NCI-H187 (cell line): ENCODE measurements at places on chromosomes 1 and 21.

GRCh38 chr1:236128646-236129178 lies 13.6 kb upstream of the GPR137B start:
- no peak for DNase-seq

GRCh38 chr1:177228693-177229065 lies 57.9 kb downstream of the BRINP2 start:
- no peak for DNase-seq

- no peak for DNase-seq
Measured at GRCh38 chr1:29488794-29489311, 252.5 kb downstream of the PTPRU start.

DNA sequence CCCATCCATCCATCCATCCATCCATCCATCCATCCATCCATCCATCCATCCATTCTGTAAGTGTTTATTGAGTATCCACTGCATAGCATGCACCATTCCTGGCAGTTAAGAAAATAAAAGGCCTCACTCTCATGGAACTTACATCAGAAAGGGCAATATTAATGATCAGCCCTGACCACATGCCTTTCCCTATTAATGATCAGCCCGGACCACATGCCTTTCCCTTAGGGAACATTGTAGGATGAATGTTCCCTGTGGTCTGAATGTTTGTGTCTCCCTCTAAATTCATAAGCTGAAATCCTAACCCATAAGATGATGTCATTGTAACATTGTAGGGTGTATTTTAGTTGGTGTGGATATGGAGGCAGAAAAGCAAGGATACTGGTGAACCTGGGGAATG lies 365.8 kb downstream of the KIF26B start:
- DNase-seq: no peak

GRCh38 chr1:23616292-23616824 lies 57.1 kb upstream of the ID3 start:
- DNase-seq: no peak

GRCh38 chr1:207084232-207084631 lies 4.4 kb upstream of the C4BPB start:
- no peak for DNase-seq

GRCh38 chr1:147039916-147040315 lies 101.8 kb downstream of the NBPF12 start:
- no peak for DNase-seq

- no peak for DNase-seq
Measured at GRCh38 chr1:2350501-2350900, 40.9 kb downstream of the MORN1 start.

GRCh38 chr21:14900058-14900457 lies 164.7 kb downstream of the NRIP1 start:
- no peak for DNase-seq

- DNase-seq: no peak
Measured at GRCh38 chr1:107691540-107691939, 273.4 kb downstream of the VAV3 start.

GRCh38 chr21:46448108-46448507 lies 10.6 kb upstream of the DIP2A start:
- no peak for DNase-seq

DNA sequence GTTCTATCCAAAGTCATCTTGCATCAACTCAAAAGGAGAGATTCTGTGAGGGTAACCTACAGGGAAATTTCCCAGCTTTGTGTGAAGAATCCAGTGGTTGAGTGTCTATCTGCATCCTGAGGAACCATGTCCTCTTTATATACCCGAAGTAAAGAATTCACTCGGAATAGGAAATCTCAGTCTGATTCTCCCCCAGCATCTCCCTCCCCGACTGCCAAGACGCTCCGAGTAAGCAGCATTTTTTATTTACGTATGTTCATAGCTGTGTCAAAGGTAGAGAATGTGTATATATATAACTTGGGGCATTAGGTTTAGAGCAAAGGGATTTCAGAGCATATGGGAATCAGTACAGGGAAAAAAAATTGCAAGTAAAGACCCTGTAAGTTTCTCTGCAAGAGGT lies 170.2 kb downstream of the SYT2 start:
- no peak for DNase-seq

DNA sequence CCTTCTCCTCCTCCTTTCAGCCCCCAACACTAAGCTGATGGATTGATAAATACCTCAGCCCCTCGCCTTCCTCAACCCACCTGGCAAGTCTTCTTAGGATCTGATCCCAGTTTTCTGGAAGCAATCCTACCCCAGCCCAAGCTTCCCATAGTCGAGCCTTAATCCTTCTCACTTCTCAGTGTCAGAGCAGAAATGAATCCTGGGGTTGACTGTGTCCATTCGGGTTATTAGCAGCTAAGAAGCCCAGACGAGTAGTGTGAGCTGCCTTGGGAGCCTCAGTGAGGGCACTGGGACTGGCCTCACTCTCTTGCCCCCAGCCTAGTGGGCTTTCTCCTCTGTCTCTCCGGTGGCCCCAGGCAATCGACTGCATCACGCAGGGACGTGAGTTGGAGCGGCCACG lies 12.4 kb upstream of the PEAR1 start:
- no peak for DNase-seq

DNA sequence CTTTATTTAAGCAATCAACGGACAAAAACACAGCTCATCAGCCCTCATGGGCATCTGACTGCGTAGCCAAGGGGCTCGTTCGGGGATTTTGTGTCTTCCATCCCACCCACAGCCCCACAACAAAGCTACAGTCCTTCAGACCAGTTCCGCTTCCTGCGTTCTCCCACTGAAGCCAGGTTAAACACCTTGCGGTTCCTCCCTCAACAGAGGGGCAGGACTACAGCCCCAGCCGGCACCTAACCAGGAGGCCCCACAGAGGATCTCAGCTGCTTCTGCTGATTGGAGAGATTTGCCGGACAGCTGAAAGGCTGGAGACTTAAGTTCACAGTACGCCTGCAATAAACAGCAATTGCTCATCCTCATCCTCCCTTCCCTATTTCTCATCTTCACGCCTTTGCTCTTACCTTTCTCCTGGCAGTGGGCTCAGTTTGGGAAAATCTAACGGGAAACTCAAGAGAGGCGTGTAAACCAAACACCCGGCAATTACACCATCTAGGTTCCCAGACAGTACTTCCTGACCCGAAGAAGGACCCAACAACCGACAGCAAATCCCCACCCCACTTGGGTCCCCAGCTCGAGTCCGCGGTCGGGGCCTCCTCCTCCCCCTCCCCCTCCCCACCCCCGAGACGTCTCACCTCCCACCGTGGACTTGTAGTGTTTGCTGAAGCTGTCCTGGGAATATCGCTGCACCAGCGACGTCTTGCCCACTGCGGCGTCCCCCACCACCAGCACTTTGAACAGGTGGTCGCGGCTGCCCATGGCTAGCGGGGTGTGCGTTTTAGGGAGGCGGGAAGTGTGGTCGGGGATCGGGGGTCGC lies 876 bp downstream of the RAB29 start:
- no peak for DNase-seq

- no peak for DNase-seq
Measured at GRCh38 chr1:40092241-40092640, 4.8 kb downstream of the PPT1 start.

GRCh38 chr1:182246783-182247182 lies 144.8 kb downstream of the GLUL start:
- no peak for DNase-seq

GRCh38 chr1:27574871-27575831 lies 28.8 kb downstream of the AHDC1 start:
- DNase-seq: peak; percentile 55

DNA sequence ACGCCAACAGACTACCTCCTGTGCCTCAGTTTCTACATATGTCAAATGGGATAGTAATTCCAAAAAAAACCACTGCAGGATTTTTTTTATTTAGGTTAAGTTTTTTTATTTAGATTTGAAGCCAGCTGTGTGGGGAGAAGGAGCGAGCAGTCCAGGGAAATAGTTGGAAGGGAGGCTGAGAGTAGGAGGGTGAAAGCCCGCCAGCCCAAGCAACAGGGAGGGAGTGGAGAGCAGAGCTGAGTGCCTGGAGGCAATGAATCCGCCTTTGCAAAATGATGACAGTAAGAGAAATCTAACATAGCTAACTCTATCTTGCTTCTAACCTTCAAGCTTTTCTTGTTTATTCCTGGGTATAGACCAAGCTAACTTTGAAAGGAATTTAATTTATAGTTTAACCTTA lies 15.6 kb upstream of the C1orf198 start:
- no peak for DNase-seq

DNA sequence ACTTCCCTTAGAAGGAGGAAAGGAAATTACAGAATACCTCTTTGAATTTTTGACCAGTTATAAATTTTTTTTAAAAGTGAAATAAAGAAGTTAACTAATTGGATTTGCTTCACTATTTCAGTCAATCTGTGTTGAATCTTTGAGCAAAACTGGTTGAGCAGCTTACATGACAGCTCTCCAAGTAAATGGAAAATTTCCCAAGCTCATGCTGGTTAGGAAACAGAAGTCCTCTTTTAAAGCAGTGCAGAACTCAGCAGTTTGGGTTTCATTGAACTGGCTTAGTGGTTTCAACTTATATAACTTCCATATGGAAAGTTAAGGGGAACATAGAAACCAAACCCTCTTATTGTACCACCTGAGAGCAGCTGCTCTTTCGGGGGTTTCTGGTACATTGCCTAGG lies 250.5 kb downstream of the PDE4B start:
- no peak for DNase-seq

GRCh38 chr1:62852253-62852652 lies 68.3 kb downstream of the ATG4C start:
- DNase-seq: no peak

- no peak for DNase-seq
Measured at GRCh38 chr1:27634177-27634984, 604 bp downstream of the FGR start.

DNA sequence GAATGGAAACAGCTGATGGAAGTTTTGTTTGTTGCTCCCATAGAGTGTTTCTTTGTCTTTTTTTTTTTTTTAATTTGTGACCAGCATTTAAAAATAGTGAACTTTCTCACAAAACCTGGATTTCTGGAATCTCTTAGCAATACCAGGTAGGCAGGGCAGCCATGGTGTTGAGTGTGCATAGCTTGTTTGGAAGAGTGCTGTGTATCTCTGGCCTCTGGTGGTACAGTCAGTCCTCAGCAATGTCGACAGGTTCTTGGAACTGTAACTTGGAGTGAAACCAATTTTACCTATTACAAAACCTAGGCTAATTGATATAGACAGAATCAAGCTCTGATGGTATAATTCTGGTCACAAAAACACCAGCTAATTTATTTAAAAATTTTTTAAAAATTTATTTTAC lies 6.7 kb downstream of the AADACL3 start:
- no peak for DNase-seq

DNA sequence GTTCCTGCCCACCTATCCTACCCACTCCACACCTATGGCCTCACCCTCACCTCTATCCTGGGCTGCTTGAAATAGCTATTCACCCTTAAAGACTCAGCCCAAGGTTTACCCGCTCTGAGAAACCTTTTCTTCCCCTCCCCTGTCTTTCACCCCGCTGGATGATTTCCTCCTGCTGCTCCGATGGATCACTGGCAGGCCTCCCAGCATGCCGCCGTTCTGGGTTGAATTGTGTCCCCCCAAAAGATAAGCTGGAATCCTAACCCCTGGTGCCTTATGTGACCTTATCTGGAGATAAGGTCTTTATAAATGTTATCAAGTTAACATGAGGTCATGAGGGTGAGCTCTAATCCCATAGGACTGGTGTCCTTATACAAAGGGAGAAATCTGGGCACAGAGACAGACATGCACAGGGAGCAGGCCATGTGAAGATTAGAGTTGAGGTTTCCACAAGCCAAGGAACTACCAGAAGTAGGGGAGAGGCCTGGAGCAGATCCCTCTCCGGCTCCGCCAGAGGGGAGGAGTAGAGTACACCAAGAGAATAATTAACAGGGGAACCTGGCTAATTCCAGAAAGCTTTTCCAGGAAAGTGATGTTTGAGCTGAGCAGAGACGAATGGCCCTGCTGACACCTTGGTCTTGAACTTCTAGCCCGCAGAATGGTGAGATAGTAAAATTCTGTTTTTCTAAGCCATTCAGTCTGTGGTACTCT lies 110.0 kb upstream of the SERBP1 start:
- no peak for DNase-seq

GRCh38 chr21:44883250-44883649 lies 9.8 kb upstream of the PTTG1IP start:
- DNase-seq: no peak

DNA sequence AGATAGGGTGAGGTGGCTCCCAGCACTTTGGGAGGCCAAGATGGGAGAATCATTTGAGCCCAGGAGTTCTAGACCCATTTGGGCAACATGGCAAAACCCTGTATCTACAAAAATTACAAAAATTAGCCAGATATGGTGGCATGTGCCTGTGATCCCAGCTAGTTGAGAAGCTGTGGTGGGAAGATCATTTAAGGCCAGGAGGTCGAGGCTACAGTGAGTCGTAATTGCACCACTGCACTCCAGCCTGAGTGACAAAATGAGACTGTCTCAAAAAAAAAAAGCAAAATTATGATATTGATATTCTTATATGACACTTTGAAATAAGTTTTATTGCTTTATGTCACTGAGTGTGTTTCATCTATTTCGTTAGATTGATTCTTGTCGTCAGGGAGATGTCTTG lies 7.4 kb downstream of the ACADM start:
- DNase-seq: no peak

DNA sequence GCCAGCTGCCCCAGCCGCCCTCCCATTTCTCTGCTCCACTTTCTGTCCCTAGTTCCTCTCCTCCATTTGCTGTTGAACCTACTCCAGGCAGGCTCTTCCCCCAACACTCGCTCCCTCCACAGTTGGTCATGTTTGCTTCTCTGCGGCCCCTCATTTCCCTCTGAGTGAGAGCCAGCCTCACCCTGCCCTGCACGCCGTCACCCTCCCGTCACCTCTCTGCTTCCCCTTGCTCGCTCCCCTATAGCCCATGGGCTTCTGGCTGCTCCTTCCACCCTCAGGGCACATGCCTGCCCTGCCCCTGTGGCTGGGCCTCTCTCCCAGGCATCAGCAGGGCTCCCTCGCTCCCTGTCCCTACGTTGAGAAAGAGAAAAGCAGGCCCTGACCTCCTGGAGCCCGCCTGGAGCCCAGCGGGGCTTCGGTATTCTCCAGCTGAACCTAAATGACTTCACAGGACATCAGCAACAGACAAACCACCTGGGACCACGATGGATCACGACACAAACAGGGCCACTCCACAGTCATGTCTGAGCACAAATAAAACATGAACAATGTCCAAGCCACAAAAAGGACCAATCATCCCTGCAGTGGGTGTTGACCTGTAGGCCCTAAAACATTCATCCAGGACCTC lies 13.3 kb upstream of the THEMIS2 start:
- DNase-seq: no peak

DNA sequence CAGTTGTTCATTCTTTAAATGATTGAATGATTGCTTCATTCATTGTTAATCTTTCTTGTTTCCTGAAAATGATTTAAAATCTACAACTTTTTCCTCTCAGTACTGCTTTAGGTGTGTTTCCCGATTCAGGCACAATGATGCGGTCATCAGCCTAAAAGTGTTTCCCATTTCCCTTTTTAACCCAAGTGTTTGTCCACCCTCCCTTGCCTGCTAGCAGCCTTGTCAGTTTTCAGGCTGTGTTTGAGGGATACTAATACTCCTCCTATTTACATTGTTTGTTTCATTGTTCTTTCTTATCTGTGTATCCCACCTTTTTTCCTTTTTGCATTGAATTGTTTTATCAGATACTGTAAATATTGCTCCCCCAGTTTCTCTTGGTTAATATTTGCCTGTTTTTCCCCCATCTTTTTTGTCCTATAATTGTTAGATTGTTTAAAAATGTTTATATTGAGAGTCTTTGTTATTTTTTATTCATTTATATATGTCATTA lies 131.1 kb downstream of the KIAA0319L start:
- no peak for DNase-seq
